ENCODE measurements at places on chromosomes 5 and 9. TPM values are rescaled to one million over a fixed set of nuclear protein-coding genes. Genes with fewer than 3 reads are reported as not detected.

GRCh38 chr5:163498886-163499285, 6.5 kb upstream of the MAT2B start:
- DNase-seq = no peak

- no peak for DNase-seq
Measured at GRCh38 chr5:55385846-55386245, 78.1 kb downstream of the MTREX start.

- DNase-seq = no peak
Measured at GRCh38 chr5:58795327-58795726, 212.5 kb downstream of the RAB3C start.

DNA sequence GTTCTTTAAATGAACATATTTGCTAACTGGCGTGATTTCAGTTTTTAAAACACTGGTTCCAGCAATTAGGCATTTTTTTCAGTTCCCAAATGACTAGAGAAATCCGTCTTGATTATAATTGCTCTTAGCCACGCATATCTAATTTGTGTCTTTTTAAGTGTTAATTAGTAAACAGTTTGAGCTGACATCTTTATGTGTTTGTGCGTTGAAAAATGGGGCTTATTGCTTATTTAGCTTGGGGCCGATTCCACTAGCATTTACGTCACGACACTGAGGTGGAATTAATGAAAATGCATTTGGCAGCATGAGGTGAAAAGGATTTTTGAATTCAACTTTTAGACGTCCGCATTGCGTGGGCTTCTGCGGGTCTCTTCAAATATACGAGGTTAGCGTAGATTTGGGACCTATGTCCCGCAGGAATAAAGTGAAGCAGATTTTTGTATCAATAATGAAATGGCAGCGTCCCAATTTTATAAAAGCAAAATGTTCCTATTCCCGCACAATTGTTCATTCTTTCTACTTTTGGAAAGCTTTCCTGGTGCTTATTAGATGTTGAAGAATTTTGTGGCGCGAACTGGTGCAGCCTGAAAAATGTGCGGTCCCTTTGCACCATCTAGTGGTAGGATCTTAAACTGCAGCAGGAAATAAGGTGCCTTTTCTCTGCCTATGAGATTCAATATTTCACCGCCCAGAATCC, 122.7 kb upstream of the LMX1B start:
- peak; percentile 89 for DNase-seq

DNA sequence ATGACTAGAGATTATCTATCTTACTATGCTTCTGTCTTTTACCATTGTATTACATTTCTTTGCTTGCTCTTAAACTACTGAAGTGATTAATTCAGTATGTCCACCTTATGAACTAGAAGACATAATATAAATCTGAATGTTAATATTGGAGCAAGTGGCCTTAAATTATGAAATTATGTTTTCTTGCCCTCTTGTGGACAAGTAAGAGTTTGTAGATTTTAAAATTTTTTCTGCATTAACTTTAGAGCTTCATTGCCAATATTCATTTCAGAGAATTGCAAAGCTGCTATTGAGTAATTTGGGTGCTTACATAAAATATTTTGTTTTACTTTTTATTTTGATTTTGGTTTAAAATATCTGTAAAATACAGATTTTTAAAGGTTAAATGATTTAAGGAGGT, 55.3 kb downstream of the RANBP17 start:
- no peak for DNase-seq

GPX3 gene
- not detected for total RNA-seq
